ENCODE measurements at places on chromosomes 5 and 9.

GRCh38 chr5:76389513-76390154 is 13.5 kb upstream of the IQGAP2 start:
- no peak for DNase-seq

GRCh38 chr5:132429463-132430440 is 60.2 kb downstream of the SLC22A5 start:
- no peak for DNase-seq

DNA sequence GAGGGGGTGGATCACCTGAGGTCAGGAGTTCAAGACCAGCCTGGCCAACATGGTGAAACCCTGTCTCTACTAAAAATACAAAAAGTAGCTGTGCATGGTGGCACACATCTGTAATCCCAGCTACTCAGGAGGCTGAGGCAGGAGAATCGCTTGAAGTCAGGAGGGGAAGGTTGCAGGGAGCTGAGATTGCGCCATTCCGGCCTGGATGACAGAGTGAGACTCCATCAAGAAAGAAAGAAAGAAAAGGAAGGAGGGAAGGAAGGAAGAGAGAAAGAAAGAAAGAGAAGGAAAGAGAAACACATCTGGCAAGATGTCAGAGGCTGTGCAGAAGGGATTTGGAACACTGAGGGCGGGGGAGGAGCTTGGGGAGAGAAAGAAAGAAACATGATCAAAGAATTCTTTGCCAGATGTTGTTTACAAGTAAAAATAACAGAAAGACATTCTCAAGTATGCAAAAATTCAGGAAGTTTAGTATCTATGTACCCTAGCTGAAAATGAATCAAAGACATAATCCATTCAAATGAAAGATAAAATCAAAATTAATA is 93.7 kb downstream of the AK8 start:
- DNase-seq: no peak

GRCh38 chr5:171845857-171846256 is 60.2 kb downstream of the SMIM23 start:
- no peak for DNase-seq

DNA sequence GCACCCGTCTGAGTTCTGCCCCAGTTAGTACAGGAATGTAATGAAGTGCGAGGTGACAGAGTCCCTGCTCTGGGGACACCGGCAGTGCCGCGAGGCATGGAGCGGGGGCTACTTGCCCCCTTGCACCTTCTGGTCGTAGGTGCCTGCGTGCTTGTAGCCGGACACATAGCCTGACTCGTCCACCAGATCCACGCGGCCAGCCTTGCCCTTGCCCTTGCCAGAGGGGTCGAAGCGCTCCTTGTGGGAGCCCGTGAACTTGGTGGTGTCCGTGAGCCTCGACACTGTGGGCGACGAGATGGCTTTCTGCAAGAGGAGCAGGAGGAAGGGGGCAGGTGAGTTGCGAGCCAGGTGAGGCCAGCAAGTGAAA is 28.2 kb downstream of the TPPP start:
- no peak for DNase-seq

DNA sequence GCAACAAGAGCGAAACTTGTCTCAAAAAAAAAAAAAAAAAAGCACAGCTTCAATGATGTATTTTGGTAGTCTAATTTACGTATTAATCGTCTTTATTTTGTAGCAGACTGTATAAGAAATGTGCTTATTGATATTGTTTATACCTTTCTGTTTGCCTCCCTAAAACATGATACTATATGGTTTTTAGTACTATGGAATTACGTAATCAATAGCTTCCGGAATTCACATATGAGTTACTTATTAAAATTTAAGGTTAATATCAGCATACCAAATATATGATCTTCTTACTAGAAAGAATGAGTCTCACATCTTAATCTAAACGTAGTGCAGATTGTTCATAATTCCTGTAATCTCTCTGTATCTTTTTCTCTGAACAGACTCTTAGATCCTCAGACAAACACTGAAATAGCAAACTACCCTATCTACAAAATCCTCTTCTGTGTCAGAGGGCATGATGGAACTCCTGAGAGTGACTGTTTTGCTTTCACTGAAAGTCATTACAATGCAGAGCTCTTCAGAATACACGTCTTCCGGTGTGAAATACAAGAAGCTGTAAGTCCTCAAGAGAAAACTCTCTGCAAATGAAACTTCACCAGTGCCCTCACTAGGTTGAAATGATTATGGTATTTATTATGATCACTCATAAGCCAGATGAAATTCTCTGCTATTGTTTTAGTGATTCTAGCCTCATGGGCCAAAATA is 44.4 kb upstream of the GPR21 start:
- DNase-seq: no peak

- DNase-seq: no peak
These were observed 120.2 kb downstream of the STARD4 start for GRCh38 chr5:111392181-111392580.

GRCh38 chr9:34087370-34087769 is 38.7 kb upstream of the UBAP2 start:
- no peak for DNase-seq

- DNase-seq: no peak
These were observed 19.1 kb downstream of the TPPP start for GRCh38 chr5:673831-674629.

GRCh38 chr5:2757563-2758351 is 6.3 kb upstream of the IRX2 start:
- no peak for DNase-seq

DNA sequence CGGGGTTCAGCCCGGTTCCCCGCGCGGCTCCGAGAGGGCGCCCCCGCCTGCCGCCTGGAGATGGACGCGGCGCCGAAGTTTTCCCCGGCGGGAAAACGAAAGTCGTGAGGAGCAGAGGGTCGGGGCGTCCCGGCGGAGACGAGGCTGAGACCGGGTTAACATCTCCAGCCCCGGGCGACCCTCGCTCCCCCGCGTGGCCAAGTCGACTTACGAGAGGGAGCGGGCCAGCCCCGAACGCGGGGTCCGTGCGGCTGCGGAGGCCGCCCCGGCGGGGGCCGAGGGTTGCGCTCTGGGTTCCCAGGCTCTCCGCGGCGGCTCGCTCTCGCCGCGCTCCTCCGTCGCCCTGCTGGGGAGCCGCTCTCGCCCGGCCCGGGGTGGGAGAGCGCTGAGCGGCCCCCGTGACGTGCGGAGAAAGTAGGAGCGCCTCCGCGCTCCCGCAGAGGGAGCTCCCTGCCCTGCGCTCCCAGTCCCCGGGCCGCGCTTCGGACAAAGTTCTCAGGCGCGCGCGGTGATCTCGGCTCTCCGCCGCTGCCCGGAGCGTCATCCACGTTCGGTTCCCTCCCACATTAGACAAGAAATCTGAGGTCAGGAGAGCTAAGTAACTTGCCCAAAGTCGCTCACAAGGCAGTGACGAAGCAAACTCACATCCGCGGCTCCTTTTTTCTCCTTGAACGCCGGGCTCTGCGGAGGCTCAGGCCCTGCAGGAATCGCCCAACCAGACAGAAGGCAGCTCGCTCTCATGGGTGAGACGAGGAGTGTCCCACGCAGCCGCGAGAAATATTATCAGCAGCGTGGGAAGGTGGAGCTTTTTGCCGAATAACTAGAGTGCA is 1.2 kb upstream of the GCNT4 start:
- DNase-seq: no peak

GRCh38 chr5:124524552-124525232 is 221.7 kb downstream of the ZNF608 start:
- no peak for DNase-seq

GRCh38 chr9:79945495-79945894 is 373.7 kb downstream of the TLE4 start:
- no peak for DNase-seq

- no peak for DNase-seq
These were observed 39.3 kb upstream of the ANKRD33B start for GRCh38 chr5:10524376-10525123.

DNA sequence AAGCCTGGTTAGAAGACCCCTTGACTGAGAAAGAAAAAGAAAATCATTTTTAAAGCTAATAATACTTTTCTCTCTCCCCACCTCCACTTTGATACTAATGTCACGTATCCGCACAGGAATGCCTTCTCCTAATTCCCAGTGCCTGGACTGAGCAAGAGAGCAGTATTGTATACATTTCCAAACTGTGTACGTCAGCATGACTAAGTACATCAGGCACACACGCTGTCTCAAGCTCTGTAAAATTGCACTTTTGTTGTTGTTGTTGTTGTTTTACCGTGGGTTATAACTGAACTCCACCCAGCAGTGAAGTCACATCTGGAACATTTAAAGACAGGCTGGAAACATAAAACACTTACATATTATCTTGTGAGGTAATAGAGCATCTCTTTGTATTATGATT is 407.6 kb downstream of the DNAH5 start:
- DNase-seq: no peak

DNA sequence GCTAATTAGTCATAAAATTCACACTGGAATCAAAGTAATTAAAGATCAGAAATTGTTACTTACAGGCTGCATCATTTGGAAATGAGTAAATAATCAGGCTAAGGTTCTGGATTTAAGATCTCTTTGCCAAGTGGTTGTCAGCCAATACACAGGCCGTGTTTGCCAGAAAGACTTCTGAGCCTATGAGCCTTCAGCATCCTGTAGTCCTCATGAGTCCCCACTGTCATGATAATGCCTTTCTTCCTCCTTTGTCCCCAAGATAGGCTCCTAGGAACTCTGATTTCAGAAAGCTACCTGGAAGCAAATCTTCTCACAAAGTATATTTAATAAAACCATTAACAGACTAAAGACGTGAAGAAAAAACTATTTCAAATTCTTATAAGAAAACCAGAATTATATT is 810.5 kb downstream of the DNAH5 start:
- DNase-seq: no peak

- no peak for DNase-seq
These were observed 280.8 kb upstream of the IL12B start for GRCh38 chr5:159610966-159611579.
